ENCODE measurements at places on chromosomes 3 and 15.

DNA sequence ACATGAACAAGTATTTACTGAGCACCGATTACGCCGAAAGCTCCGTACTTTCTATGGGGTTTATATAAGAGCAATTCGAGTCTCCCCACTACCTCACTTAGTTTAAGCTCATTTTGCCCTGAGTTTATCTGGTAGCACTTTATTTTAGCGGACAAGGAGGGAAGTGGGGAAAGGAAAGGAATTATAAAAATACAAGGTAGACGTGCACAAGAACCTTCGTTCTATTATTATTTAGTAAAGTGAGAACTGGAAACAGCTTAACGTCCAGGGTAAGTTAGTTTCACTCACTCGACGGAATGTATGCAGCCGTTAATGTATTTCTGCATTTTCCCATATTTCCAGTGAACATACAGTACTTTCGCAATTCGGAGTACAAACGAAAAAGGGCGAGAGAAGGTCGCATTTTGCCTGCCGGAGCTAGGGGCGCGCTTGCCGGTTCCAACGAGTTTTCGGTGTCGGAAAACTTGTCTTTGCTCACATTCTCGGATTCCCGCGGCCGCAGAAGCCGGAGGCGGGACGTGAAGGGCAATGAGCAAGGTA, 1.2 kb upstream of the STT3B start:
- DNase-seq: no peak

DNA sequence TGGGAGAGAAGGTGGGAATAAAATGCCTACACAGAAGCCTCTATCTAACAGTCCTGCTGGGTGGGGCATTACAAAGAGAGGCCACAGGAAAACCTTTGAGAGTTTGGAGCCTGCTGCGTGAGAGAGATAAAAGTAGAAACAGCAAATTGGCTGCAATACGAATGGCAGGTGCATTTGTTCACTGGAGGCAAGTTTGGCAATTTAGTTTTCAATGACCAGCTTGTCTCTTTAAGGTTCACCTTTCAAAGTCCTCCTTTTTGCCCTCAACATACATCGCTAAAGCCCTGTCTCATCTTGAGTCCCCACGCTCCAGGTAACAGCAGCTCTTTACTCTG, 405.7 kb downstream of the LSAMP start:
- no peak for DNase-seq

GRCh38 chr15:79132770-79133169, 42.2 kb upstream of the RASGRF1 start:
- no peak for DNase-seq

GRCh38 chr15:39156646-39157250, 424.1 kb upstream of the THBS1 start:
- DNase-seq: no peak

DNA sequence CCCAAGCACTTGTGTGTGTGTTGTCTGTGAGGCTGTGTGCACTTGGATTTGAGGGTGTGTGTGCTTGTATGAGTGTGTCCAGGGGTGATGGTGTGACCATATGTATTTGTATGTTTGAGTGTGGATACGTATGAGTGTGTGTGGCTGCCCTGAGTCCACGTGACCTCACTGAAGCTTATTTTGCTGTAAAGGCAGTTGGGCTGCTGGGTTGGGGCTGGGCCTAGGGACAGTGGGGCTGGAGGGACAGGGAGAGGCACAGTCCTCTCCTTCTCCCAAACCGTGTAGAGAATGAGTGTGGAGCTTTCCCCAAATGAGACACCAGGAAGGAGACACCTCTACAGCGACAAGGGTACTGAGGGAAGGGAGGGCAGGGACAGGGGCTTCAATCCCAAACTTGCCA, 163.4 kb upstream of the TLE3 start:
- DNase-seq: no peak

DNA sequence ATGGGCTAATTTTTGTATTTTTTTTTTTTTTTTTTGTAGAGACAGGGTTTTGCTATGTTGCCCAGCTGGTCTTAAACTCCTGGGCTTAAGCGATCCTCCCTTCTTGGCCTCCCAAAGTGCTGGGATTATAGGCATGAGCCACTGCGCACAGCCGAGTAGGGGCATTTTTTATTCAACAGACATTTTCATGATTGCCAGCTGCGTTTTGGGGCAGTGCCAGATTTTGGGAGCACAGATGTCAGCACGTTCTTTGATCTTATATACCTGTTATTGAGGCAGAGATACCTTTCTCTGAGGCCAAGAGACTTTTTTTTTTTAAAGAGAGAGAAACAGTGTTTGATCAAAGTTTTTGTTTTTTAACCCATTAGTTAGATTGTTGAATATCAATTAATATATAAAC, 16.8 kb downstream of the NEO1 start:
- no peak for DNase-seq

DNA sequence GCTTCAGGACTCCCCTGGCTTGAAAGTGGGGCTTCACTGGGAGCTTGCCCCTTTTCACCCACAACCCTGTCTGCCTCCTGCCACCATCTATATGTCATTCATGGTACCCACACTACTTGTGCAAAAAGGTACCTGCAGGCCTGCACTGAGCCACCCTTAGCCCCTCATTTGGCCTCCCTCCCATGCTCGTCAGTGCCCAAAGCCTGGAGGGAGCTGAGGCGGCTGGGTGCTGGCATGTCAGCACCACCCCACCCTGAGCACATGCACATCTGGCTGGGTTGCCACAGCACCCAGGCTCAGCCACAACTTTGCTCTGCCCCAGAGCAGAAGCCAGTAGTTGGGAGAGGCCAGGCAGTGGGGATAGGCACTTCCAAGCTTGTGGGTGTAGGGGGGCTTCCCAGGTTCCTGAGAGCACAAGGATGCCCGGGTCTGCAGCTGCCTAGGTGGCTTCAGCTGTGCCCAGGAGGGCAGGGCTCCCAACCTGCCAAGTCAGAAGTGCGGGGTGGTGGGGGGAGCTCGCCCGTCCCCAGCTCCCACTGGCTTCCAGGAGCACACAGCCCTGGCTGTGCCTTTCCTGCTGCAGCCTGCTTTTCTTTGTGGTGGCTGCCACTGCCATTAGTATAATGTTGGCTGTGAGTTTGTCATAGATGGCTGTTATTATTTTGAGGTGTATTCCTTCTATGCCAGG, 1054.6 kb upstream of the EPHA6 start:
- no peak for DNase-seq

- no peak for DNase-seq
Observed at GRCh38 chr3:193797566-193797965, 204.6 kb downstream of the OPA1 start.

DNA sequence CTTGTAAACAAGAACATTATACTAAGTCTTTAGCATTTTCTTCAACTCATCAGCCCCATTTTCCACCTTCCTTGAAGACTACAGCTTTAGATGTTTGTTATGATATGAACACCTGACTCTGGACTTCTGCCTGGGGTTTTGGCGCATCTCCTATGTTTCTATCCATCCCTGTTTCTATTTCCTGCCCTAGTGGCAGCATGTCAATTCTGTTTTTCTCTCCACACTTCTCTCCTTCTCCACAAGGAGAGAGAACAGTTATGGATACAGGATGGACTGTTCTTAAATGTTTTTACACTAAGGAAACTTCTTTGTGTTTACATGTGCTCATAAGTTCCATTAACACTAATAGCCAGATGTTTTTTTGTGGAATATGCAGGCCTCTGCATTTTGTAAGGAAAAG, 423.3 kb upstream of the IL12A start:
- DNase-seq: no peak

GRCh38 chr3:196050597-196050996, 31.3 kb downstream of the TFRC start:
- DNase-seq: no peak

GRCh38 chr3:148366743-148367410, 330.8 kb upstream of the AGTR1 start:
- no peak for DNase-seq

- DNase-seq: no peak
Observed at GRCh38 chr3:39972508-39972907, 163.1 kb downstream of the MYRIP start.

GRCh38 chr15:41695750-41696436, 35.7 kb downstream of the MGA start:
- no peak for DNase-seq

GRCh38 chr3:52670621-52671521, 14.8 kb downstream of the PBRM1 start:
- DNase-seq: peak; percentile 100

DNA sequence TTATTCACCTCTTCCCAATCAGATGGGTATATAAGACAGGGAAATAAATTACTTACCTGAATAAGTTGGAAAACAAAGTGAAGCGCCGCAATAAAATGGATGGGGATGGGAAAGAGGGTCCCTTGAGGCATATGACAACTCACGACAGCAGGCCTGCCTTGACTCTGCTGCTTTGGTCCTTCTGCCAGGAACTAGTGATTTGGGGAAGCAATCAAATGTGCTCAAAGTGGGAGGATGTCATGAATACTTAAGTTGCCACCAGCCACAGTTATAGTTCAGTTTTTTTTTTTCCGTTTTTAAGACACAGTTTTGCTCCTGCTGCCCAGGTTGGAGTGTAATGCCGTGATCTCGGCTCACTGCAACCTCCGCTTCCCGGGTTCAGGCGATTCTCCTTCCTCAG, 4.6 kb downstream of the PARL start:
- no peak for DNase-seq

DNA sequence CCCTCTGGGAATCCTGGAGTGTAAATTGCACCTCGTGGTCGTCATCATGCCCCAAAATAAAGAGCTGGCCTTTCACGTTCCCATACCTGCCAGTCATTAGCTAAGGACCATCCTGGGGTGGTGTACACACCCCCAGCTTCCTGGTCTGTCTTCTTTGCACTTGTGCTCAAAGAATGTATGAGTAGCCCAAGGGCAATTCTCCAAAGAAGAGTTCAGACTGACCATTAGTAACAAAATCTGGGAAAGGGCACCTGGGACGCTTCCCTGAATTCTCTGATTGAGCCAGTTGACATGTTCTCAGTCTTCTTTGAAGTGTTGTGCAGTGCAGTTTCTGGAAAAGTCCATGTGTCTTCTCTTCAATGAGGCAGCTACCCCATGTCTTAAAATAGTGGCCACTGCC, 34.8 kb downstream of the FAM3D start:
- DNase-seq: no peak

DNA sequence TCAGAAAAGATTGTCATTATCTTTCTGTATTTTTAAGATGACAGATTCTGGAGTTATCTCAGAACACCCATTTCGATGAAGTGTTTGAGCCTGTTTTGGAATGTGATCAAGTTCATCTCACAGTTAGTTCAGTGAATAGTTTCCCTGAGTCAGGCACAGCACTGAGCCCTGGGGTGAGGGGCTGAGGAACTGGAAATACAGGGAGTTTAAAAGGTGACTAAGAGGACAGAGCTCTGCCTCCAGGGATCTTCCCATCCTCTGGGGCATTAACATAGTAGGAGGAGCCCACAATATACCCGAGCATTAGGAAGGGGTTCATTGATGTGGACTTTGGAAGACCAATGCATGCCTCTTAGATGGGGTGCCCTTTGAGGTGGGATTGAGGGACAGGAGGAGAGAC, 355.1 kb downstream of the CLSTN2 start:
- DNase-seq: no peak

GRCh38 chr3:32703491-32703972, 18.5 kb downstream of the CNOT10 start:
- no peak for DNase-seq

GRCh38 chr3:127217596-127218453, 24.9 kb downstream of the PRR23E start:
- no peak for DNase-seq

GRCh38 chr3:147393943-147394883, 12.1 kb downstream of the ZIC4 start:
- no peak for DNase-seq

- peak; percentile 47 for DNase-seq
Observed at GRCh38 chr3:67109651-67110204, 111.6 kb downstream of the KBTBD8 start.

- DNase-seq: no peak
Observed at GRCh38 chr3:65291448-65292125, 603.8 kb upstream of the ADAMTS9 start.

GRCh38 chr3:114089675-114090074, 33.1 kb downstream of the QTRT2 start:
- DNase-seq: no peak

DNA sequence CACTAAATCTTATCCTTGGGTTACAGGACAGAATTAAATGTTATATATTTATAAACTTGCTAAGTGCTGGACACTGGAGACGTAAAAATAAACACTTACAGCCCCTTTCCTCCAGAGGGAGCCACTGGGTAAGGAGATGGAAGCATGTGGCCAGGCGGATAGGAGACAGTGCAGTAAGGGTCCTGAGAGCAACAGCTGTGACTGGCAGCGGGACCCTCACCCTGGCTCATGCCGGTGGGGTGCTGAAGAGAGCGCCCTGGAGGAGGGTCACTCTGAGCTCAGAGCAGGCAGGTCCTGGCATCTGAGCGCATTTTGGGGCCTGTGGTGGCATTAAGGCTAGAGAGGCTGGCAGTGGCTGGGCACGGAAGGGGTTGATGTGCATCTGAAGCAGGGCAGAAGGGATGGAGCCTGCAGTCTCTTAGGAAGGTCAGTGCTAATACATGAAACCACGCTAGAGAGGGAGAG, 16.0 kb downstream of the SEC61A1 start:
- no peak for DNase-seq

DNA sequence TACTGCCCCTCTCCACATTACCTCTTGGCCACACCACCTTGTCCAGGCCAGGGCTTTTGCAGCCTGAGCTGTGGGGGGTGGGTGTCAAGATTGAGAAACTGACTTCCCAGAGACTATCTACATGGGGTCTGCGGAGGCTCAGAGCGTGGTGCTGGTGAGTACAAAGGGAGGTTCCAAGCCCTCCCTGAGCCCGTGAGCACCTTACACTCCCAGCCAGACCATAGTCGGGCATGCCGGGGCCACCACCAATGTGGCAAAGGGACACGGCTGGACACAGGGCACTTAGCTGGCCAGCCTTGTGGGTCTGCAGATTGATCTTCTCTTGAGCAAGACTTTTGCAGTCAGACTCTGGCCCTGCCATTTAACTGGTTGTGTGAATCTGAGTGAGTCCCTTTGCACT, 74.1 kb upstream of the GATA2 start:
- DNase-seq: no peak

DNA sequence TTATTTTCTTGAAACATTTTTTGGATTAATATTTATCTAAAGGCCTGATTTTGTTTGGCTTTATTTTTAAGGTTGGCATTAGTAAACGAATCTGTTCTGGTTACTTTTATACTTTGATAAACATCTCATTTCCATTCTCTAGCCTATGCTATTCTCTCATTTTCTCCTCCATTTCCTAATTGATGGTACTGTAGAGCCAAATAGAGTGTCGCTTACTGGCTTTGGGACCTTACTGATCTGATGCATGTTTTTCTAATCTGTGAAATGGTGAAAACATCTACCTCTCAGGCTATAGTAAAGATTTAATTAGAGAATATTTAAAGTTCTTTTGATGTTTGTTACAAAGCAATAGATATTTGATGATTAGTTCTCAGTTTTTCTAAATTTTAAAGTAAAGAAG, 1.6 kb downstream of the LNP1 start:
- no peak for DNase-seq
